ENCODE measurements at places on chromosomes 1 and 21.

DNA sequence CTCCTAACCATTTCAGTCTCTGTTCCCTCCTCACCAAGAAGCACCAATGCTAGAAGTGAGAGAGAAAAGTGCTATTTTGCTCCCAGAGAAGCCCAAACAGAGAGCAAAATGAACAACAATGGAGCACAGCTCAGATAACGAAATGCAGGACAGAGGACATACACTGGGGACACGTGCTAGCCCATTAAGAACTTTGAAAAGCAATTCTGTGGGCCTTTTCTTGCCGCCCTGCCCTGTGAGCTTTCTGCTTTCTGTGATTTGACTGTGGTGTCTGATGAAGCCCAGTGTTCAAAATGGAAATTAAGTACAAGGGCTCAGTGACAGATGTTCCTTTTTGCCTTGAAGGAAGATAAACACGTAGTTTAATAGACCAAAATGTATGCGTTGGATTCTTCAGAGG, 130.8 kb downstream of the S1PR1 start:
- no peak for DNase-seq

GRCh38 chr1:228008391-228009115, 1.8 kb downstream of the WNT3A start:
- no peak for DNase-seq

DNA sequence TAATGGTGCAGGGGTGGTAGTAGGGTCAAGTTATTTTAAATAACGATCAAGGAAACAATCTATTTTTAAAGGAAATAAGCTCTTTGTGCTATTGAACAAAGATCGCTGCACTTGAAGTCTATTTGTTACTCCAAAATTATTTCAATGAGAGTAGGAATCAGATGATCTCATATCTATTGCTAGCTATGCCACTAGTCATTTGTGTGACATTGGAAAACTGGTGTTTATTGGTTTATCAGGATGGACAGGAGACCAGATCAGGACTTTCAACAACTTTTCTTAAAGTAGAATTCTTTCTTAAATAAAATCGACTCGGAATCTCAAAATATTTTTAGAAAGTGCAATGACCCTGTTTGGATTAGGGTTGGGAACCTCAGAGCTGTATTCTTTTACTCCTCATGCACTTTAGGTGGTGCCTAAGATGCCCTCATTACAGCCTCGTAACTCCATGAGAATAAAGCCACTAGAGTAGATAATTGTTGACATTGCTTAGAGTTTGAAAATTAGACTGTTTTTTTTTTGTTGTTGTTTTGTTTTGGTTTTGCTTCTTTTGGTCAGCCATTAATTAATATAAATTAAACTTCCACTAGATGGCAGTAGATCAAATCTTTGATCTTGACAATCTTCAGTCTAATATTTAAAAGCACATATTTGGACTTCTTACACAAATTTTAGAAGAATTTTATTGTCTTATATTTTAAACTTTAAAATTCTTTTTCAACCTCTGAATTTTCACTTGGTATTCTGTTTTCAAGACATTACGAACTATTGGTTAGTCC, 352.4 kb downstream of the USP25 start:
- DNase-seq = no peak

DNA sequence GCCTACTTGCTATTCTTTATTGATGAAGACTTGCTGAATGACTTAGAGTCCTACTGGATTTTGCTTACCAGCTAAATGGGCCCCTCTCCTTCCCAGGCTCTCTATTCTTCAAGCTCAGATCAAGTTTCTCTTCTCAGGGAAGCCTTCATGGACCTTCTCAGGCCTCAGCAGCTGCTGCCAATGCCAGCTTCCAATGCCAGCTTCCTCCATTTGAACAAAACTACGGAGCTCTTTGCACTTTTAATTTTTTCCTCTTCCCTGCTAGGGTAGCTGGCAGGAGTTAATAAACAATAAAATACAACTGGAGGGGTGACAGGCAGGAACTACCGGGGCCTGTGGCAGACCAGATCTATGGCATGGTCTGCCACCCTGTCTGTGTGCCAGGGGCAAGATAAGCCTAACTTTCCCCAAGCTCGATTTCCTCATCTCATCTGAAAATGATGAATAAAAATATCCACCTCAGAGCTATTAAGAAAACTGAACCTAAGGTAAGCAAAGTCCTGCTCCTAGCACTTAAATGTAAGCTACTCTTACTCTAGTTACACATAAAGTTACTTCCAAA, 995 bp upstream of the IPO13 start:
- no peak for DNase-seq

- no peak for DNase-seq
Observed at GRCh38 chr1:201191653-201192260, 1.1 kb downstream of the IGFN1 start.

DNA sequence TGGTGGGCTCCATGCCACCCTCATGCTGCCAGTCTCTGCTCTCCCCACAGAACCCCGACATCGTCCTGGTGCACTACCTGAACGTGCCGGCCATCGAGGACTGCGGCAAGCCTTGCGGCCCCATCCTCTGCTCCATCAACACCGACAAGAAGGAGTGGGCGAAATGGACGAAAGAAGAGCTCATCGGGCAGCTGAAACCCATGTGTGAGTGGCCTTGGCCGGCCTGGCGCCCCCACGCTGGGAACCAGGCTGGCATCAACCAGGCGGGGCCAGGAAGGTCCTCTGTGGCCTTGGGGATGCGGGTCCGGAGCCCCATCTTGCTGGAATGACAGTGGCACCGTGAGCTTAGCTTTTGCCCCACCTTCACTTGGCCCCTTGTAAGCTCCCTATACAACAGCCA, 130.7 kb upstream of the VAMP3 start:
- no peak for DNase-seq

GRCh38 chr1:218620956-218621355, 275.8 kb downstream of the TGFB2 start:
- no peak for DNase-seq

DNA sequence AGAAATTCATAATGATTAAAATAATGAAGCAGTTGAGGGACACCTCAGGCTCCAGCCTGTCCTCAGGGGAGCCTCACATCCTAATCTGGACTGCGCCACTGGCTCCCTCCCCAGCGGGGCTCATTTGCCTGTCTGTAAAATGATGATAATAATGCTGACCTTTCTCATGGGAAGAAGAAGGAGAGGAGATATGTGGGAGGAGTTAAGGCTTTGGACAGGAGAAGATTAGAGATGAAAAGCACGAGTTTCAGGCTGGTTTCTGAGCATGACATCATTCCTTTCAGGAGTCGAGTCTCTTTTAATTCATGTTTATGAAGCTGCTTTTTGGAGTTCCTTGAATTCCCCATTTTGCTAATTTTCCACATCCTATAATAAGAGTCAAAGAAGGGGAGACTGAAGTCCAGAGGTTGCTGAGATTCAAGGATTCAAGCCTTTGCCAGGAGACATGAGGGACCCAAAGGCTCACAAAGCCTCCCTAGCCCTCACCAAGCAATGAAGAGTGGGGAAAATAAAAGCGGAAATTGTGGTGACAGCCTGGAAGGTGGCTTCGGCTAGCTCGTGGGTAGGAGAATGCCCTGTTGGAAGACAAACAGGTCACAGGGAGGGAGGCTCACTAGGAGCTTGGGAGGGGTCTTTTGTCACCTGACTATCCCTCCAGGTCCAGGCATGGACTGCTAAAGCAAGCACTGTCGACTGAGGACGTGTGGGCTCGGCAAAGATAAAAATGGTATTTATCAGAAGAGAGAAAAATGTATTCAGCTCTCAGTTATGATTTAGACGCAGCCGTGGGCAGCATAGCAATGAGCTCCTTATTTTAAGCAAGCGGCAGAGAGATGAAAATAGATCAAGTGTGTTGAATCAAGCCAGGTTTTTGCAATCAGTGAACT, 27.5 kb upstream of the STMN1 start:
- peak; percentile 46 for DNase-seq

DNA sequence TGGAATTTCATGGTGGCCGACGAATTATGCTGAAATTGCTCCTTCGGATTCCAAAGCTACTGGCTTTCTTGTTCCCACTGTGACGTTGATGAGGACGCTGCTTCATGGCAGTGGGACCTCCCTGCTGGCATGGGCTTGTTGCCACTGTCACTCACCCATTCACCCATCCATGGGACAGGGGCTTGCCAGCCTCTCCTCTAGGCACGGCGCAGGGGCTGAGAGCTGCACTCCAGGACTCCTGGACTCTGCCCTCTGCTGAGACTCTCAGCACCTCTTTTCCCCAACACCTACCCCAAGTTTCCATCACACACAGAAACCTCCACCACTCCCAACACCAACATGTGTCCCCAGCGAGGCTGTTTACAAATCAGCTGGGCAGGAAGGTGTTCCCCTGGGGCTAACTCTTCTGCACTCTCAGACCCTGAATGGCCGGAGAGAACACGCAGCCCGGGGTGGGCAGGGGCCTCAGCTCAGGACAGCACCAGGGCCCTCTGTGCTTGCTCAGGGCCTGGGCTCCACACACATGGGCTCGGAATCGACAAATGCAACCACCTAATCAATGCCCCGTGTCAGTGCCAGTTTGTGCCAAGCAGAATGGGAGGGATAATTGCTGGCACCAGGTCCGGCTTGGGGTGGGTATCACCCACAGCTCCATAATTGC, 3.1 kb downstream of the ITGB2 start:
- no peak for DNase-seq

DNA sequence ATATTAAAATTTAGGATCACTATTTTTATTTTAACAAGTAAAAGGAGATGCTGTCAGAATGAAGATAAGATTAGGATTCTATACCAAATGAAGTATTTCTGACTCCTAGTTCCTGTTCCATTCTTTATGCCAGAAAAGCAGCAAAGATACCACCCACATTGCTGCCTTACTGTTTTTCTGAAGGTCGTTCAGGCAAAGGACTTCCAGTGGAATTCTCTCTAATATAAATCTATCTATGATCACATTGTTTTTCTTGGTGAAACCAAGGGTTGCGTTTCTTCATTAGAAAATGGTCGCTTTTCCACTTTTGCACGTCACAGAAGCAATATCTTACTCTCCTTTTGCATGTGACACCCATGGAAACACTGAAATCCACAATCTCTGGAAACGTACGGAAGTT, 594.8 kb upstream of the ADGRL2 start:
- no peak for DNase-seq

- no peak for DNase-seq
Observed at GRCh38 chr21:37478794-37479193, 112.2 kb downstream of the DYRK1A start.

- DNase-seq = no peak
Observed at GRCh38 chr1:14970799-14971141, 182.8 kb upstream of the TMEM51 start.

- no peak for DNase-seq
Observed at GRCh38 chr1:225886159-225887029, 2.6 kb downstream of the LEFTY1 start.

- DNase-seq = no peak
Observed at GRCh38 chr1:22431965-22432364, 19.7 kb upstream of the ZBTB40 start.

- no peak for DNase-seq
Observed at GRCh38 chr1:25532970-25533369, 10.4 kb upstream of the LDLRAP1 start.

- no peak for DNase-seq
Observed at GRCh38 chr1:201970334-201971159, 11.9 kb upstream of the RNPEP start.

GRCh38 chr1:10898921-10899320, 102.5 kb upstream of the CASZ1 start:
- DNase-seq = no peak

DNA sequence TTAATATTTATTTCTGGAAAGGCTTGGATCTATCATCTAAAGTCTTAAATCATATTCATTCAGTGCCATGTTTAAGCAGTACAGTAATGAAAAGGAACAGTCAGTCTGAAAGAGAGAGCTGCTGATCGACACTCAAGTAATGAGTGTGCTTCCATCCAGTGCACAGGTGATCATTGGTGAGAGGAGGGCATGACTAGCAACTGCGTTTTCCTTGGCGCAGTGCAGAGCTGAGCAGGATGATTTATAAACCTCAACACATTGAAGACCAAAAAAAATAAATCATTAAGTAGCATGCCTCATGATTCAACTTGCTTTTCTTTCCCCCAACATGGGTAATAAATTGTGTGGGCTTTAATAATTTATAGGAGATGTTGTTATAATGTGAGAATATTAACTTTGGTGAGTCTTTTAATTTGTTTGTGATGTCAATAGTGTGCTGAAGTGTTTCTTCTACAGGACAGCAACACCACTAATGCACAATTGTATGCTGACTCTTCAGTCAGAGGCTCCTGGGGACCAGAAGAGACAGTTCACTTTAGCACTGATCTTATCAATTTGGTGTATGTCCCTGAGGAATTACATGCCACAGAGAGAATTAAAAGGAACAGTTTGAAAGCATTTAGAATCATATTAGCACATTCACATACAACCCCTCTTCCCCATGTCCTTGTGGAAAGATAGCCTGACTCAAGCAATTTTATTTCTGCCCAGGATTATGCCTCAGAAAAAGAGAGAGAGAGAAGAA, 199.7 kb upstream of the ADGRL2 start:
- DNase-seq = no peak

DNA sequence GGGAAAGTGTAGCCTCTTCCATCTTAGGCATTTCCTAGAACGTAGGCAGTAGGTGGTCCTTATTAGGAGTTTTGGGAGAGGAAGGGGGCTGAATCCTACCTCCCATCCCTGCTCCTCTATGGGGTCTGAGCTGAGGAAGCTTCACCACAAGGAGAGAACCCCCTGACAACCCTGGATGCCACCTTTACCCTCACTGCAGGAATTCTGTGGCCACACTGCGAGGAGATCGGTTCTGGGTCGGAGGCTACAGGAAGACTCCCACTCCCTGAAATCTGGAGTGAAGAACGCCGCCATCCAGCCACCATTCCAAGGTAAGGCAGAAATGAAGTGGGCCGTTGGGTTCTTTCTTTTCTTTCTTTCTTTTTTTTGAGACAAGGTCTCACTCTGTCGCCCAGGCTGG, 1.5 kb downstream of the MX1 start:
- DNase-seq = no peak

DNA sequence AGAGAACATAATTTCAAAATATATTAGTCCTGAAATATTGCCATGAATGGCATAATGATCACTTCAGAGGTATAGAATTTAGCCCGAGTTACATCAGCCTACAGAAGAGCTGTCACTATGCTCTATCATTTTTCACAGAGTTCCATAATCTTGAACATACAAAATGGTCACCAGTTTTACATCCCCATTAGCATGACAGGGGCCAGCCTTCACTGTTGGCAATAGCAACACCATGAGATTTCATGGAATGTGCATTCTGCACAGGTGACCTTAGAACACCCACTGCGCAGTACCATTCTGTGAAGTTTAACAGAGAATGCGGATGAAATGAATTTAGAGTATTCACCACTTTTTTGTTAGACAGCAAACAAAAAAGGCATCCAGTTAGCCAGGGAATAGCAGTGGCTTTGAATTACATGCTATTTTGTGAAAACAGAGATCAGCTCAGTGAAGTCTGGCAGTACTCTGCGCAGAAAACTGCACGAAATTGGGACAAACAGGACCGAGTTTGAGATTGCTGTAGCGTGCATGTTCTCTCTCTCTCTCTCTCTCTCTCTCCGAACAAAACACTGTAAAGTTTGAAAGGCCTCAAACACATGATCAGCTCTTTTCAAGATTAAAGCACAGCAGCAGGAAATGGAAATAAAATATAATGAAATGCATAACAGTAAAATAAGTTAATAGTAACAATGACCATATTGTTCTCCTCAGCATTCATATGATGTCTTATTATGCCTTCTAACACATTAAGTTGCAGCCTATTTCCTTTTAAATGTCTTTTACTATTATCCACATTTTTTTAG, 349.3 kb downstream of the USH2A start:
- DNase-seq = no peak

Measured in Ammon's horn (tissue), 1 donor.